ENCODE measurements at places on chromosomes 13 and 19. TPM values are rescaled to one million over a fixed set of nuclear protein-coding genes. Genes with fewer than 3 reads are reported as not detected.
A peak's percentile ranks its signal among the peaks of the same experiment; 100 is the strongest.

DNA sequence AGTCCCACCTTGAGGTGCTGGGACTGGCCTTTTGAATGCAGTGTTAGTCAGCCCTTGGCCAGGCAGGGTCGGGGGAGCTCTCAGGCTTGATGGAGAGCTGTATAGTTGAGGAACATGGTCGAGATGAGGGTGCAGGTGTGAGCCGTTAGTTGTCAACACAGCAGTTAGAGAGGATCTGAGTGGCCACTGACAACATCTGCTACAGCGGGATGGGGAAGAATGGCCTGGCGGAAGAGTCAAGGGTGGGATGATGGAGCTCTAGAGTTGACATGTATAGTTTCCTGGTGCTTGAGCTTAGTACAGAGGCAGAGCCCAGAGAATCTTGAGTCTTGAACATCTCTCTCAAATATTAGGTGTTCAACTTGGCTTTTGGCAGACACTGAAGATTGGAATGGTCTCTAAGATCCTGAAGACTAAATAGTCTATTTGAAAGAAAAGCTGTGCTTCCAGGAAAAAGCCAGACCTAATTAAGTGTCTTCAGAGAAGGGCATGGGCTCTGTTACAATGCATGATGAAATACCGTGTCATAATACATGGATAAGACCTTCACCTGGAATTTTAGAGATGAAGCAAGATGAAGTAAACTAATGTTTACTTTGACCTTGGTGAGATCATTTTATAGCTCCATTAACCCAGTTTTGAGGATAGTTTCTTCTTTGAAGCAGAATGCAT is 9.7 kb downstream of the PCCA start:
- DNase-seq = no peak

- DNase-seq = no peak
These were observed 10.0 kb upstream of the FXYD3 start for GRCh38 chr19:35105411-35106290.

GRCh38 chr19:18775586-18776287 is 15.4 kb downstream of the COMP start:
- peak; percentile 87 for DNase-seq

GRCh38 chr13:69487576-69487975 is 620.0 kb upstream of the ATXN8OS start:
- no peak for DNase-seq

DNA sequence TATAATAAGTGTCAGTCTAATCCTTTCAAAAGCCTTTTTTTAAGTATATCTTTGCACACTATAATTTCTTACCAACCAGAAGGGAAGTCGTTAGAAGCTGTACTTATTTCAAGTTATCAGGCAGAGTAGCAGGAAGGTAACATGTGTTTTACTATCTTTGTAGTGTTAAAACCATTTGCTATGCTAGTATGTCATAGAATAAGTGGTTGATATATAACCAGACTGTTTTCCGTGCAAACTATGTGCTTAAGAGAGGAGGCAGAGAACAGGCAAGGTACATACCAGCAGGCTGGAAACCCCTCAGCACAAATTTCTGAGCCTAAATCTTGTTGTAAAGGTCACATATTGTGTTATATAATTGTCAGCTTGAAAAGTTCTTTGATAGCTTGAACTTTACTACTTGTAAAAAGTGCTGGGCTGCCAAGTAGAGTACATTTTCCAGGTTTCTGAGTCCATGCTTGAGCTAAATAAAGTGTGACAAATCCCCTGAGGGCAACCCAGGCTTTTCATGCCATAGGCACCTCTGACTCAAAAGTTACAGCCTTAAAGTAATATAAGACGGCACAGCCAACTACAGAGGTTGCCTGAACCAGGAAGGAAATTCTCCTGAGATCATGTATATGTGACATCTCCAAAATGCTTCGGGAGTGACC is 1297.4 kb downstream of the PCDH9 start:
- peak; percentile 18 for DNase-seq

FRY gene
- 0.79 TPM for total RNA-seq

WDR87 gene
- total RNA-seq = not detected
